ENCODE measurements at places on chromosomes 5 and 9.

DNA sequence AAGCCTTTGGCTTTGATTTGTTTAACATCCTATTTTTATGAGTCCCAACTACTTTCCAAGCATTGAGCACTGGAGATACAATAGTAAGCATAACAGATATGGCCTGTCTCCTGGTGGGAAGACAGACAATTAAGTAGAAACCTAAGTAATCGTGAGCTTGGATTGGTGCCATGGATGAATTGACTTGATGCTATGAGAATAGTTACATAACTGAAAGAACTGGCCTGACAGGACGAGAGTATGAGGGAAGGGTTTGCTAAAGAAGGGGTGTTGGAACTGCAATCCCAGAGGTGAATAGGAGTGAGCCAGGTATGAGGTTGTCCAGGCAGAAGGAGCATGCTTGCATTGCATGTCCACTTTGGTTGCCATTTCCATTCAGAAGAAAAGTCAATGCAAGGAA, 52.4 kb downstream of the GPR21 start:
- no peak for DNase-seq

DNA sequence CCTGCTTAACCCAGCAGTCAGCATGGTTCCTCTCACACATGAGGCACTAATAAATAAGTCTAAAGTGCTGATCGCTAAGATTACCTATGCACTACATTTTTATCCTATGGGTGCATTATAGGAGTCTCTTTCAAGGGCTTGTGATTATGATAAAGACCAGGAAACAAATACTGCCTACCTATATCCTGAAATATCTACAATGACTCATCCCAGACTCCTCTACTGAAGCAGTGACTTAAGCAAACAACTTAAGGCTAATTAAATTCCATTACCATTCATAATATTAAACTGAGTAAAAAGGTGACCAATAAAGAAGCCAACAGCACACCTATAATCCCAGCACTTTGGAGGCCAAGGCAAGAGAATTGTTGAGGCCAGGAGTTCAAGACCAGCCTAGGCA, 338.4 kb downstream of the DNAH5 start:
- DNase-seq: no peak

GRCh38 chr5:173468821-173469251, 140.6 kb upstream of the STC2 start:
- no peak for DNase-seq

DNA sequence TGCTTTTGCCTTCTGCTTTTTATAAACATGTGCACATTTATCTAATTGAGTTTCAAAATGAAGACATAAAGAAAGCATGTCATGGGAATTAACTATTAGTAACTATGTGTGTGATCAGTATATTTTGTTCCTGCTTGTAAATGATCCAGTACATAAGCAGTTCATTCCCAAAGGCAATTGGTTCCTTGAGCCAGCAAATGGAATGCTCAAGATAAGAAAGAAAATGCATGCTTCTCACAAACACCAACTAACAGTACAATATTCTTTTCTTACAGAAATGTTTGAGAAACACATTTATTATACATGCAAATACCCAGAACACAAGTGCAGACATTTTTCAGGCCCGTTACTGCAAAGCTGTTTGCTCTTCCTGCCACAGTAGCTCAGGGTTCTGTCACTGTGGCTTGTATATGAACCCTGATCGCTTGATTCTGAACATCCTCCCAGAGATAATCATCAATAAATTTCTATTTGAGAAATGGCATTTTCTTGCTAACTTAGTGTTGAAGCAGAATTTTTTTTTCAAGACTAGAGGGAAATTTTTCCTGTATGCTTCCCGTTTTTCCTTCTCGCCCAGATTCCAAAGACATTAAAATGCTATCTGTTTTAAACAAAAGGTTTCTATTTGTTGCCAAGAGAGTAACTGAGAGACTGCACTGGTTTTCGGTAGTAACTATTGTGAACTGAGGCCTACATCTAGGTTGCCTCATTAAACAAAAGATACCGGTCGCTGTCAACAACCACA, 1.9 kb downstream of the GNAQ start:
- DNase-seq: no peak

DNA sequence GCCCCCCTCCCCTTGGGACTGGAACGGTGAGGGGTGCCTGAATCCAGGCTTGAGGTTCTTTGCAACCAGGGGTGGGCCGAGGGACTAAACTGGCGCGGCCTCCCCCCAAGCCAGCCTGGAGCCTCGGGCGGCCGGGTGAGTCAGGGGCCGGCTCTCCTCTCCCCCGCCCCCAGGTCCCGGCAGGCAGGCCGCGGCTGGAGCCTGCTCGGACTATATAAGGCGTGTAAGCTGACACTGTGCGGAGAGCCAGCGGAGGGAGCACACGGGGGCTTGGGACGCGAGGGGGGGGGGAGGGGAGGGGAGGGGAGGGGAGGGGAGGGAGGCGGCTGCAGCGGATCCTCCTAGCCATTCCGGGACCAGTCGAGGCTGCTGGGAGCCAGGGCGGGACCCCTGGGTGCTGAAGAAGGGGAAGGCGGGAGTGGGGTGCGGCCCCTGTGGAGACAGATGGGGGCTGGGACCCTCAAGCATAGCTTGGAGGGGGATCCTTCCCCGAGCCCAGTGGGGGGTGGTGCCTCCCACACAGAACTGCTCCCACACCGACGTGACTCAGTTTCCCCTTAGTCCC, 595 bp downstream of the PDLIM7 start:
- peak; percentile 91 for DNase-seq

DNA sequence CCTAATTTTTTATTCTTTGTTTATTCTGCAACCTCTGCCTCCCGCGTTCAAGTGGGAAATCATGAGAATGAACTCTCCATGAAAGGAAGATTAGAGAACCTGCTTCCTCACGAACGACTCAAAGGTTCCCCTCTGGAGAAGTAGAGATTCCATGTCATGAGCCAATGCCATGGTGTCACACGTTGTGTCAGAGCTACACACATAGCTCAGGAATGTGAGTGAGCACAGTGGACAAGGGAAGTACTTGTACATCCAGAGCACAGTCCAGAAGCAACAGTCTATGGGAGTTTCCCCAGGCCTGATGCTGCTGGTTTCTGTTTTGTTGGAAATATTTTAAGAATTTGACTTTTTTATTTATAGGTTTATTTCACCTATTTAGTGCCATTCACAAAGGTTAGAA, 26.8 kb upstream of the PPP2CA start:
- DNase-seq: peak; percentile 93

DNA sequence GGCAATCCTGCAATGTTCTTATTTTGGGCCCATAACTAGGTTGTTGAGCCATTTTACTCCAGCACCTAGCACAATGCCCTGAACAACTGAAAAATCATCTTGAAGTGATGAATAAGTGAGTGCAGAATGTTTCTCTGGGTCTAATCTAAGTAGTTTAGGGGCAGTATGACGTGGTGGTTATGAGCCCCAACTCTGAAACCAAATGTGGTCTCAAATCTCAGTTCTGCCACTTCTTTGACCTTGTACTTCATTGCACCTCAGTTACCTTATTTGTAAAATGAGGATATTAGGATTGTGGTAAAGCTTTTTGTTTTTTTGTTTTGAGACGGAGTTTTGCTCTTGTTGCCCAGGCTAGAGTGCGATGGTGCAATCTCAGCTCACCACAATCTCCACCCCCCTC, 80.9 kb upstream of the SNX2 start:
- DNase-seq: no peak

GRCh38 chr9:3961409-3961808, 338.5 kb downstream of the GLIS3 start:
- DNase-seq: no peak

DNA sequence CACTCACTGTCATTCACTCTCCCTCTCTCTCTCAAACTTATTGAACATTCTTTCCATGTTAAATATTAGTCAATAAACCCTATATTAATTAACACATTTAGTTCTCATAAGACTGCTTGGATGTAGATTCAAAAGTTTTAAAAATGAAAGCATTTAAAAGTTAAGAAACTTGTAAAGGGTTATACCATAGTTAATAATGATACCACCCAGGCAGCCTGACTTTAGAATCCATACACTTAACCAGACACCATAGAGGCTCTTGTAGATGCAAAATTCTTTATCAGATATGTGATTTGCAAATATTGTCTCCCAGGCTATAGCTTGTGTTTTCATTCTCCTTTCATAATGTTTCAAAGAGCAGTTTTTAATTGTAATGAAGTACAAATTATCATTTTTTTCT, 335.8 kb upstream of the ACTBL2 start:
- no peak for DNase-seq

DNA sequence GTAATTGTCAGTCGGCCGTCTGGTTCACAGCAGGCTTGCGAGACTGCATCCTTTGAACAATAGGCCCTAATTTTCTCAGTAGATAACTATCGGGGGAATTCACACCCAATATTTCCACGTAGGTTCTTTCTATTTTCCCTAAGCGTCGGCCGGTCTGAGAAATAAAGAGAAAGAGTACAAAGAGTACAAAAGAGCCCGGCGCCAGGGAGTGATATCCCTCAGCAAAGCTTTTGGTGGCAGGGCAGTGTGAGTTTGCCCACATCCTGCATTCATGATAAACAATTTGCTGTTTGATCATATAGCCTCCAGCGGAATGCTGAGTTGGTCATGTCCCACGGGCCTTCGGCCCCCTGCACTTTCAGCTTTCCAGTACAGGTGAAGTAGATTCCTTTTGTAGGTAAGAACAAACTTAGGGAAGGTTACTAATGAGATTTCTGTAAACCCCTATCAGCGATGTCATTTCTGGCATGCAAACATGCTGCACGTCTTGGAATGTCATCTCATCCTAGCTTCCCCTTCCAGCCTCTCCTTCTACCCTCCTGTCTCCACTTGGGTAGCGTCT, 4.7 kb upstream of the PTGR1 start:
- DNase-seq: no peak

DNA sequence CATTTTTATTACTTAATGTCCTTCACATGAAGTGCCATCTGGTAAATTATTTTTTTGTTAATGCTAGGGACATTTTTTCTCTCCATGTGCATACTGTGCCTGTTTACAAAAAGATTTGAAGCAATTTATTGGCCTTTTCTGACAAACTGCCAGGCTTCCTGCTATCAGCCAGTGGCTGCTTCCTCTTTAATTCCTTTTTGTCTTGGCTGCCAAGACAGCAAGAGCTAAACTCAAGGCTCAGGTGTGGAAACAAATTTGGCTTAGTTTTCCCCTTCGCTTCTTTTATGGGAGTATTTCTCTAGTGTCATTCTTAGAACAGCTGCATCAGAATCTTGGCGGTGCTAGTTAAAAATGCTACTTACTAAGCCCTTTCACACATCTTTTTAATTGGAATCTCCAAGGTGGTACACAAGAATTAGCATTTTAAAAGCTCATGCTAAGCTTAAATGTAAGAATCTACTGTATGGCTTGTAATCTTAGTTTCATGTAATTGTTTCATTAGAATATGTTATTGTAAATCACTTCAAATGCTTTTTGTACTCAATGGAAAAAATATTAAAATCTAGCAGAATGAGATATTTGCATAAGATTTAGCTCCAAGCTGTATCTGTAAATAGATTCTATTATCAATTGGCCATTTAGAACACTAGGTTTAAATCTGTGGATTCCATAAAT, 134.2 kb upstream of the RASGRF2 start:
- DNase-seq: no peak

GRCh38 chr9:15785584-15785983, 232.7 kb downstream of the CCDC171 start:
- DNase-seq: no peak

- no peak for DNase-seq
These were observed 109.8 kb upstream of the ZNF462 start for GRCh38 chr9:106753155-106753671.

DNA sequence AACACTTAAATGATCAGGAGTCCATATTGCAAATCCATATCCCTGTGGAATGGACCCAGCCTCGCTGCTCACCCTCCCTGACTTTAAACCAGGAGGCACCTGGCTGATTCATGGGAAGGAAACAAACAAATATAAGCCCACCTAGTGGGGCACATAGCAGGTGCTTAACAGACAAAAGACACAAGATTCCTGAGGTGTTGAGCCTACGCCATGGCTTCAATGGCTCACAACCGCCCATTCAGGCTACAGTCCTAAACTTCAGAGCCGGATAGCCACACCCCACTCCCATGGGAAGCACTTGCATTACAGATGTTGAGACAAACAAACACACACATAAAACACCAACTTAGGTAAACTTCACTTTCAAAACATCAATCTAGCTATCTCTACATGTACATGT, 359.9 kb downstream of the ICE1 start:
- DNase-seq: no peak

DNA sequence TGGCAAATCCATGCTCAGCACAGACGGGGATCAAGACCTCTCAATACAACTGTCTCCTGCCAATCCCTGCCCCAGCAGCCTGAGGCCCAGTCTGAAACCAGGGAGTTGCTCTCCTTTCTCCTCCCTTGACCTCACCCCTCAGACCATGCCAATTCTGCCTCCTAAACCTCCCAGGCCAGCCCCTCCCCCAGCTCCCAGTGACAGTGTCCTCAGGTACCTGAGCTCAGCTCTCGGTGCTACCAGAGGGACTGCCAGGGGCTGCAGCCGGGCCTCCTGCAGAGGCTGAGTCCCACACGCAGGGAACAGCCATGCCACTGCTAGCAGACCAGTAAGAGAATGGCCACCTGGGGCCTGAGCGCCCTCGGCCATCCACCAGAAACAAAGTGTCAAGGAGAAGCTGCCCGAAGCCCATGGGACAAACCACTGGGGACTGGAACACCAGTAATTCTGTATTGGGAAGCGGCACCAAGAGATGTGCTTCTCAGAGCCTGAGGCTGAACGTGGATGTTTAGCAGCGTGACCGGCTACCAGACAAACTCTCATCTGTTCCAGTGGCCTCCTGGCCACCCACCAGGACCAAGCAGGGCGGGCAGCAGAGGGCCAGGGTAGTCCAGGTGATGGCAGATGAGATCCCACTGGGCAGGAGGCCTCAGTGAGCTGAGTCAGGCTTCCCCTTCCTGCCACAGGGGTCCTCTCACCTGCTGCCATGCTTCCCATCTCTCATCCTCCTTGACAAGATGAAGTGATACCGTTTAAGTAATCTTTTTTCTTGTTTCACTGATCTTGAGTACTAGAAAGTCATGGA, 557 bp upstream of the IL3 start:
- no peak for DNase-seq

- DNase-seq: no peak
These were observed 12.4 kb upstream of the MEIKIN start for GRCh38 chr5:131957721-131958441.

DNA sequence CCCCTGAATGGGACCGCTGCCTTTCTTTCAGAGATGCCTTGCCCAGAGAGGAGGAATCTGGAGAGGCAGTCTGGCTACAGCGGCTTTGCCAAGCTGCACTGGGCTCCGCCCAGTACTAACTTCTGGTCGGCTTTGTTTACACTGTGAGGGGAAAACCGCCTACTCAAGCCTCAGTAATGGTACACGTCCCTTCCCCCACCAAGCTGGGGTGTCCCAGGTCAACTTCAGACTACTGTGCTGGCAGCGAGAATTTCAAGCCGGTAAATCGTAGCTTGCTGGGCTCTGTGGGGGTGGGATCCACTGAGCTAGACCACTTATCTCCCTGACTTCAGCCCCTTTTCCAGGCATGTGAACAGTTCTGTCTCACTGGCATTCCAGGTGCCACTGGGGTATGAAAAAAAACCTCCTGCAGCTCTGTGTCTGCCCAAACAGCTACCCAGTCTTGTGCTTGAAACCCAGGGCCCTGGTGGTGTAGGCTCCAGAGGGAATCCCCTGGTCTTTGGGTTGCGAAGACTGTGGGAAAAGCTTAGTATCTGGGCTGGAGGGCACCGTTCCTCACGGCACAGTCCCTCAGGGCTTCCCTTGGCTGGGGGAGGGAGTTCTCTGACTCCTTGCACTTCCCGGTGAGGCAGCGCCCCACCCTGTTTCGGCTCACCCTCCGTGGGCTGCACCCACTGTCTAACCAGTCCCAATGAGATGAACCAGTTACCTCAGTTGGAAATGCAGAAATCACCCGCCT, 171.2 kb downstream of the CWC27 start:
- peak; percentile 54 for DNase-seq

Measured in brain microvascular endothelial cell (primary cell).